Breast epithelium (tissue), 4 donors: ENCODE measurements at places on chromosomes 2 and 18. TPM values are rescaled to one million over a fixed set of nuclear protein-coding genes. Genes with fewer than 3 reads are reported as not detected.

DNA sequence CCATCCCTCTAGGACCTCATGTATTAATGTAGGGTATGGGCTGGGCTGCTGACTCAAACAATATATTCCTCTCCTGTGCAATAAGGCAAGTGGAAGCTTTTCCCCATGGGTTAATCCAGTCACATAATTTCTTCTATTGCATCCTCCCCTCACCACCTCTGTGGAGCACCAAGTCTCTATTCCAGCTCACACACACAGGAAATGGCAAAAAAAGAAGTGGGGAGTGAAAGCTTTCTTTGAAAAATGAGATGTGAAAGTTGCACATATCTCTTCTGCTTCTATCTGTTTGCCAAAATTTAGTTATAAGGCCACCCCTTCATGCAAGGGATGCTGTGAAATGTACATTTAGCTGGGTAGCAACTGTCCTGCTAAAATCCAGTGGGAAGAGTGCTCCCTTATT lies 121.3 kb downstream of the CDC42EP3 start:
- DNase-seq = no peak

DNA sequence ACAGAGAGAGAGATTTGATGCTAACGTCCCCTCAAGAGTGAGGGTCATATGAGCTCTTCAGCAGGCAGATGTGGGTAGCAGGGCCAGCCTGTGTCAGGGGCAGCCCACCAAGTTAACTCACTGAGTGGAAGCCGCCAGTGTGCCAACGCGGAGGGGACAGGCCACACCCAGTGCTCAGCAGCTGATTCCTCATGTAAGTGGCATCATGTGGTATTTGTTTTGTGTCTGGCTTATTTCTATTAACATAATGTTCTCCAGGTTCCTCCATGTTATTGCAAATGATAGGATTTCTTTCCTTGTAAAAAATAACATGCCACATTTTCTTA lies 4.0 kb downstream of the IMP4 start:
- no peak for DNase-seq

GRCh38 chr2:69250981-69251380 lies 136.0 kb downstream of the GFPT1 start:
- no peak for DNase-seq

DNA sequence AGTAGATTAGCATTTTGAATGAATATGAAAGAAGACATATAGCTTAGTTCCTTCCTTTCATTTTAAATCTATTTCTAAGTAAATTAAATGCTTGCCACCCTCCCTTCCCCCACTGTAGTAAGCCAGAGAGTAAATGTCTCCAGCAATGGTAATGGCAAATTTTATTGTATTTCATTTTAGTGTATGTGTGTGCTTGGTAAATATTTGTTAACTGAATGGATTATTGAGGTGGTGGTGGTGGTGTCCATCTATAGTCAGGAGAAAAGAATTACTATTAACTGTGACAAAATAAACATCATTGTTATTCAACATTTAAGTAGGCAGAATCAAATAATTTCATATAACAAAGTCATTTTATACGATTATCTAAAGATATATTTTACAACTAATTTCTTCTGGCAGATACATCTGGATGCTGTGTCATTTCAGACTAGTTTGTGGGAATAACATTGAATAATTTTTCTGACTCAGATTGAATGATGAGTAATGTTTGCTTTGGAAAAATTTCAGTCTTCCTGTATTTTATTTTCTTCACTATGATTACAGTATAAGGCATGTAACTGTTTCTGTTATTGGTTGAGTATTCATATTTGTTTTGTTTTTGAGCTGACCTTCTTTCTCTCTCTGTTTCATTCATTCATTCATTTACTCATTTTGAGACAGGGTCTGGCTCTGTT lies 18.3 kb downstream of the ASXL3 start:
- DNase-seq = no peak

DNA sequence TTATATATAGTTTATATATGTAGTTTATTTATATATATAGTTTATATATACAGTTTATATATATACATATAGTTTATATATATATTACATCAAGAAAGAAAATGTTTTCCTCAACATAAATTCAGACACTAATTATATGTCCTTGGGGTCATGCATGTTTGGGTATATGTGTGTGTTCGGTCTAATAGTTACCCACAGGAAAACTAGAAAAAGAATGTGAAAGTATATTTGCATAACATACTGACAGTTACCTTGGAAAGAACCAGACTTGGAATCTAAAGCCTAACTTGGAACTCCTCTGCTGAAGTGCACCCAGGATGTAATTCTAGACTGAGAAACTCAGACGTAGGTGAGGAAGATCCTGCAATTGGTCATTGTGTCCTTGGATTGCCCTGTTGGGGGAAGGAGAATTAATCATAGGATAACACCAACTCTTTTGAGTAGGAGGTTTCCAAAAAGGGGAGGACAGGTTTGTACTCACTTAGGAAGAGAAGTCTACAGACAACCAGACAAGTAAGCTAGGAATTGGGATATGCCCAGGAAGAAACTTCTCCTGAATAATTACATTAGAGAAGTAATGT lies 8.9 kb upstream of the SLC25A12 start:
- DNase-seq = no peak

PLEK gene
- 11.7 TPM for total RNA-seq
